Naive thymus-derived CD4-positive, alpha-beta T cell (primary cell): ENCODE measurements at places on chromosomes 4 and X. TPM values are rescaled to one million over a fixed set of nuclear protein-coding genes. Genes with fewer than 3 reads are reported as not detected.

GRCh38 chrX:38500141-38500540 lies 61.2 kb upstream of the TSPAN7 start:
- no peak for DNase-seq

DNA sequence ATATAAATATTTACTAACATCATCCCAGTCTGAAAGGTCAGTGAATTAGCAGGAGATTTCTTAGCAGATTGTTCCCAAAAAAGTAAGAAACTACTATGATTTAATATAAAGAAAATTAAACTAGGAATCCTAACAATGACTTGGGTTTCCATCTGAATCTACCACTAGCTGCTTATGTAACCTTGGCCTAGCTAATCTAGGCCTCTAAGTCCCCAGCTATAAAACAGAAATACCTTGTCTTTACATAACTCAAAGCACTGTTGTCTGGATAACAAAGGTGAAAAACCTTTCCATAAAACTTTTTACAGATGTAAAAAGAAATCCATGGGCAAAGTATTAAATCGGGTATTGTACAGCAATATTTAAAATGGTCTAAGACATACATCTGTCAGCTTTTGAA lies 3.0 kb downstream of the FBXL5 start:
- no peak for DNase-seq

- DNase-seq: no peak
Measured at GRCh38 chr4:74375824-74376426, 11.0 kb downstream of the EREG start.

GRCh38 chr4:3418029-3418762 lies 23.6 kb upstream of the HGFAC start:
- DNase-seq: no peak

- DNase-seq: no peak
Measured at GRCh38 chrX:72621163-72621562, 48.5 kb upstream of the HDAC8 start.

- DNase-seq: no peak
Measured at GRCh38 chr4:82779032-82779431, 19.6 kb downstream of the SCD5 start.

GRCh38 chr4:21377046-21377445 lies 571.5 kb downstream of the KCNIP4 start:
- no peak for DNase-seq

- DNase-seq: no peak
Measured at GRCh38 chr4:159017323-159018026, 85.4 kb upstream of the RAPGEF2 start.

DNA sequence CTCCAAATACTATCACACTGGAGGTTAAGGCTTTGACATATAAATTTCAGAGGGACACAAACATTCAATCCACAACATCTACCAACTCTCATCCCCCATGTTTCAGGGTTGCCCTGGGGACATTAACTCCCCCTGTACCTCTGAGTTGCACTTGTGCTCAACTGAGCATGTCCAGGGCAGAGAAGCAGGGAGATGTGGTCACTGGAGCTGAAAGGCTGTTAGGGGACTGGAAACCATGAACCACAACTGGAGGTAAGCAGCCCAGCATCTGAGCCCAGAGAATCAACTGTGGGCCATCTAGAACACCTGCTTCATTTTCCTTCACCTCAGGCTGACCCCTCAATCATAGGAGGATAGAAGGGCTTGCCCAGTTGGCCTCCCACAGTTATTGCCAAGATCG lies 641.1 kb downstream of the MID1IP1 start:
- DNase-seq: no peak

Gene ARMCX5
- 13.1 TPM for total RNA-seq

Gene ACE2
- not detected for total RNA-seq

Gene PNMA6A
- total RNA-seq: 0.56 TPM

Gene SLIT2
- not detected for total RNA-seq

Gene TTC29
- not detected in 2 replicates for total RNA-seq

Gene ZMAT1
- total RNA-seq: 45.3 TPM

Gene ZNF157
- 2.0 TPM for total RNA-seq

Gene ZNF518B
- 53.0 TPM for total RNA-seq

Gene CENPC
- 63.8 TPM for total RNA-seq
